ENCODE measurements at places on chromosomes 13 and 19.

GRCh38 chr13:99987154-99988019 lies 5.8 kb downstream of the ZIC2 start:
- no peak for DNase-seq

DNA sequence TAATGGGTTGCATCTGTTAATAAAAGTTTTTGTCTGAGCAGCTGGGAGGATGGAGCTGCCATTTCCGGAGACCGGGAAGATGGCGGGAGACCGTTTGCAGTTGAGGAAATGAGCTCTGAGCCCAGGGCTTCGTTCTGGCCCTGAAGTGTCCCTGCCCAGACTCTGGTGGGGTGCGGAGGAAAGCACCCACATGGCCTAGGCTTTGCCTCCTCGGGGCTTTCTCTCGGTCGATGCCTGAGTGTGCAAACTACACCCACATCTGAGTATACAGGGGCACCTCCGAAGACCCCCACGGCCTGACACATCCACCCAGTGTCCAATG lies 15.6 kb upstream of the NANOS3 start:
- no peak for DNase-seq

- DNase-seq = no peak
Measured at GRCh38 chr13:28754698-28755545, 36.2 kb upstream of the SLC46A3 start.

DNA sequence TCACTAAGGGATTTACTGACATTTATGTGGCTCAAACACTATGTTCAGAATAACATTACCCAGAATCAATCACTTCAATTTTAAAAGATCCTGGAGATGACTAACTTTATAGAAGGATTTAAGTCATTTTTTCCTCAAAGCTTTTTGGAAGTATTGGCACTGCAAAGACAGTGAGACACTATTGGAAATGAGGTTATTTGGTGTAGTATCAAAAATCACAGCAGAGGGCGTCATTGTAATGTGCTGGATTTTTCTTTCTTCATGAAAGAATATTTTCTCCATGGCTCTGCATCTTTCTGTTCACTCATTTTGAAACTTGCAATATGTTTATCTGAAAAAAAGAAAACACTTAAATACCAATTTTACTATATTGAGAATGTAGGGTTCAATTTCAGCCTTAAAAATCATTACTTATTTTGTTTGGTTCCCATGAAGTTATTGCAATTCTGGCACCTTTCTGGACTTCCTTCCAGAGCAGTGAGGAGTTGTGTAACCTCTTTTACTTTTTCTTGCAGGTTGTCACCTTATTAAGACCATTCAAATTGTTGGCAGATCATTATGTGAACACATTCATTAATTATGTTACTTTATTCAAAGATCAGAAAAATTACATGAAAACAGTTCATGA lies 3.7 kb upstream of the CSNK1A1L start:
- DNase-seq = no peak

DNA sequence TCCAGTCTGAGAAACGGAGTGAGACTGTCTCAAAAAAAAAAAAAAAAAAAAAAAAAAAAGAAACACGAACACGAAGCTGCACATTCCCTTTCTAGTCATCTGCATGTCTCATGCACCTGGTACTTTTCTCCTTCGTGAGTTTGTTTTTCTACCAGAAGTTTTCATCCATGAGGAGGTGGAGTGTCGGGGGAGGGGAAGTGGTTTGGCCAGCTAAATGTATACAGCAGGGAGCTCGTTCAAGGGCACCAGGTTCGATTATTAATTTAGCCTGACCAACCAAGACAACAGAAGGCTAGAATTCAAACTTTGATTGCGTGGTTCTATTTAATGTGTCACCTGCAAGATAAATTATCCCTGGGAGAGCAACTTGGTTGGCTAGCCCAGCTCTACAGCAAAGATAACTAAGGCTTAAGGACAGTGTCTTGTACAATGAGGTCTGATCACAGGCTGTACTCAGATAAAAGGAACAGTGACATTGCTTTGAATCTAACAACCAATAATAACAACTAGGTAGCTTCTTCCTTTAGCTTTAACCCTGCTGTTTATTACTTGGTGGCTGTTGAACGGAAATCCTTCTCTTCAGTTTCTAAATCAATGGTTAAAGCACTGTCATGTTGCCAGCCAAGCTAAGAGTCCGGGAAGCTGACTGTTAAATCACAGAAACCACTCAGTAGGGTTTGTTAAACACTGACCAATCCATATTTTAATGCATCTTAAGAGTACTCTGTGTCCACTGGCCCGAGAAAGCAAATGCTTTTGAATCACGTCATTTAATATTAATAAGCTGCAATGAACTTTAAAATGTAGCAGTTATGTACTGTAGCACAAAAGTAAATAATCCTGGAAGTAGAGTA lies 98.4 kb upstream of the STARD13 start:
- DNase-seq = no peak

- DNase-seq = no peak
Measured at GRCh38 chr13:65555962-65556361, 1674.2 kb downstream of the PCDH9 start.

DNA sequence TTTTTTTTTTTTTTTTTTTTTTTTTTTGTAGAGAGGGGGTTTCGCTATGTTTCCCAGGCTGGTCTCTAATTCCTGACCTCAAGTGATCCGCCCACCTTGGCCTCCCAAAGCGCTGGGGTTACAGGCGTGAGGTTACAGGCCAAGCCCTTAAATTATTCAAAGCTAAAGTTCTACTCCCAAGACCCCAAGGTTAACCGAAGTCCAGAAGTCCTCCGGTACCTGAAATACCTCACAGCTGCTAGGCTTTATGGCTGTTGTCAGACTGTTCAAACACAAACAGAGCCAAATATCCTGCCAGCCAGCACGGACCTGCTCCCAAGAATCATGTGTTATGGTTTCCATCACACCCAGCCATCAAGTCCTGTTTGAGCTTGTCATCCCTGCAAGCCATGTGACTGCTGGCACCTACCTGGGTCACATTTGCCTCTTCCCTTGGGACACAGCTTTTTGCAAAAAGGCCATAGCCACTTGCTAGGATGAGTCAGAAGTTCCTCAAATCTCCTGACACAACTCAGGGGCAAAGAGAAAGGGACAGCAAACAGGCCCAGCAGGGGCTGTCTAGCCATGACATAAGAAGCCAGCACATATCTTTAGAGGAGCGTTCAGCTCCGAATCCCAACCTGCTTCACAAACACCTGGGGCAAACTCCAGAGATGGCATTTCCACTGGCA lies 129.9 kb downstream of the FOXO1 start:
- no peak for DNase-seq

GRCh38 chr13:112510002-112510780 lies 77.8 kb downstream of the TUBGCP3 start:
- no peak for DNase-seq

- no peak for DNase-seq
Measured at GRCh38 chr19:10286803-10287737, at the start of gene ICAM4. ICAM4 (plus strand) TSS chr19:10286955; CDS start chr19:10287013, 58 bp downstream.

- DNase-seq = no peak
Measured at GRCh38 chr13:92842145-92842544, 384.5 kb upstream of the GPC6 start.

- no peak for DNase-seq
Measured at GRCh38 chr19:5017235-5017634, 48.3 kb downstream of the KDM4B start.

GRCh38 chr13:49953560-49953959 lies 17.4 kb upstream of the SPRYD7 start:
- DNase-seq = no peak

DNA sequence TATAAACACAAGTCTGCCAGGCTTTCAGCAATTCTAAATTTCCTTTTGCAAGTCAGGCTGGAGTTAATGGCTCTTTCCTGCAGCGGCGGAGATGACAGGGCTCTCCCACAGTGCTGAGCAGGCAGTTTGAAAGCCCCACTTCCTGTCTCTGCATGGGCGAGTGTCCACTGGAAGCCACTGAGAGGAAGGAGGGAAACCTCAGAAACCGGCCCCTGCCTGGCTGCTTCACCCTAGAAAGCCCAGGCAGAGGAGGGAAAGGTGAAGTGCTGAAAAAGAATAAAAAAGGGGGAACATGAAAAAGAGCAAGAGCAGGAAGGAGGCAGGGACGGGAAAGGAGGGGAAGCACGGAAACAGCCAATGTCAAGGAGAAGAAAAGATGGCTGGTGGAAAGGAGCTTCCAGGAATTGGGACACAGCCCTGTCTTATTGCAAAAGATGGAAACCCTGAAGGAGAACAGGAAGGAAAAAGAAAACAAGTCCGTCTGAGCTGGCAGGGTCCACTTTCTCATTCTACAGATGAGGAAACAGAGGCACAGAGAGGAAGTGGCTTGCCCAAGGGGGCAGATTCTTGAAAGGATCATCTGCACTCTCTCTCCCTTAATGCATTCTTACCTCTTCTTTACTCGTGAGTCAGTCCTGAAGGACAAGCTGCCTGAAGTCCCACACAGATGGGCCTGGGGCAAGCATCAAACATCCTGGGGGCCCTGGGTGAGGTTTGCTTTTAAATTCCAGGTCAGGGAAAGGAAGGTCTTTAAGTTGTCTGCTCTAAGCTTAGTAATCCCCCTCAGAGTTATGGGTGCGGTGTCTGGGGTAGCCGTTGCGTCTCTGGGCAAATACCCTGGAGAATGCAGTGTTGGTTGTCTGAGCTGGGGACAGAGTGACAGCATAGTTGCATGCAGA lies 38.8 kb upstream of the ALOX5AP start:
- DNase-seq = no peak

DNA sequence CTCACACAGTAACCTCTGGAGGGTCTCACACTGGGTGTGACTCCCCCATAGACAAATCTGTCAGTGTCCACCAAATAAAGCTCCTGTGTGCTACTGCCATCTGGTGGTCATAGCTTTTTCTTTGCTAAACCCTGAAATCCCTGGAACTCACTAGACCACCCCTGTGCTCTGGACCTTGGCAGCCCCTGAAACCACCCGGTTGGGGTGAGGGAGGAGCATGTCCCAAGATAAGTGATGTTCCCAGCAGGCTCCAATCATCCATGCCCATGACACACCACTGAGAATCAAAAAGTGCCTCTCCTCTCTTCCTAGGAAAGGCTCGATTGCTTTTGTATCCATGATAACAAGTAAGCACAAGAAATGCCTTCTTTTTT lies 6.5 kb upstream of the HSD17B14 start:
- peak; percentile 11 for DNase-seq

DNA sequence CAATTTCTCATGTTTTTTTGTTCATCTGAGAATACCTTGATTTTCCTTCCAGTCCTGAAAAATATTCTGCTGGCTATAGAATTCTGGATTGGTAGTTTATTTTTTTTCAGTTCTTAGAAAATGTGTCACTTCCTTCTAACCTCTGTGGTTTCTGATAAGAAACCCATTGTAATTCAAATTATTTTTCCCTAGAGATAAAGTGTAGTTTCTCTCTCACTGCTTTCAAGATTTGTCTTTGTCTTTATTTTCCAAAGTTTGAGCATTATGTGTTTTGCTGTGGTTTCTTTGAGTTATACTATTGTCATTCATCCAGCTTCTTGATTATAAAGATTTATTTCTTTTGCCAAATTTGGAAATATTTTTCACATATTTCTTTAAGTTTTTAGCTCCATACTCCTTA lies 324.0 kb upstream of the SPRY2 start:
- no peak for DNase-seq

GRCh38 chr19:5894704-5895349 lies 8.8 kb downstream of the NDUFA11 start:
- DNase-seq = no peak

GRCh38 chr13:75373988-75374387 lies 108.0 kb downstream of the TBC1D4 start:
- no peak for DNase-seq

DNA sequence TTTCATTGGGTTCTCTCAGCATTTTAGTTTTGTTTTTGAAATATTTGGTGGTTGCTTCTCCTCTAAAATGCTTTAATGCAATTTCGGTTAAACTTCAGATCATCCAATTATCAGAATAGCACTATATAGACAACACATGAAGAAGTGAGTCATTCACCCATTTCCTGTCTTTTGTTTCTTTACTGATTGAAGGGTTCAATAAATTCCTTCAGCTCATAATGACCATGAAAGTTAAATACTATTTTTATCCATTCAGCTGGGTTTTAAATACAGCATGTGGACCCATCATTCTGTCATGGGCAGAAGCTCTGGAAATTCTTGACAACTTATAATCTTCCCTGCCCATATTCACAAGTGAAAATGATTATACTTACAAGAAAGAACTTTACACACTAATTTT lies 187.2 kb downstream of the ITGBL1 start:
- no peak for DNase-seq

GRCh38 chr19:46471116-46471733 lies at the start of gene PNMA8A:
PNMA8A (minus strand) TSS chr19:46471563; CDS start chr19:46471035, 528 bp downstream.
- DNase-seq = no peak

- DNase-seq = no peak
Measured at GRCh38 chr13:93814658-93815057, 588.1 kb downstream of the GPC6 start.

DNA sequence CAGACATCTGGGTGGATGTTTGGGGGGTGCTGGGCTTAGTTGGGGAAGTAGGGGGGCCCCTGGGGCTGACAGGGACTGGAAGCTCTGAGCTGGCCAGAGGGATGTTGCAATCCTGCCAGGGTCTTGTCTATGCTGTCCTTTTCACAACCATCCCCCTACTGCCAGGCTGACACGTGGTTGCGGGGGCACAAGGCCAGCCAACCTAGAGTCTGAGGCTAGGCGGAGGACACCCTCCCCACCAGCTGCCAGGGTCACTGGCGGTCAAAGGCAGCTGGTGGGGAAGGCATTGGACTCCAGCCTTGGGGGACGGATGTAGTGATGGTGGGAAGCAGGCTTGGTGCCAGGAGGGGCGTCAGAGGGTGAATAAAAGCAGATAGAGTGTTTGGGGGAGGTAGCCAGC lies 1.6 kb upstream of the APOC1 start:
- no peak for DNase-seq

DNA sequence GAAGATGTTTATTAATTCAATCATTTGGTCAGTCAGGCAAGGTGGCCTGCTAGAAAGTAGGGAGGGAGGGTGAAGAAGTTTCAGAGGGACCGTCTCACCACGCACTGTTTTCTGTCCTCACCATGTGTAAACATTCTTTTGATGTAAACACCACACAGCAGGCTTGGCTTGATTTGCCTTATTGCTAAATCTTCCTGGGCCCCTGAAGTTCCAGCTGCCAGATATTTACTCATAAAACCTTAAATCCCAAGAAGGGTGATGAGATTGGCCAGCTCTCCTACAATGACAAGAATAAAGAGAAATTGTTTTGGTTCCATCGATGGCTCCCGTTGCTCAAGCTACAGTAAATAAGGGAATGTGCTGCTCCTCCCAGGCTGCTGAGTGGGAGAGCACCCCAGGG lies 198.2 kb upstream of the TMTC4 start:
- no peak for DNase-seq

GRCh38 chr19:54302257-54302656 lies 10.7 kb downstream of the LILRA5 start:
- DNase-seq = no peak

- DNase-seq = no peak
Measured at GRCh38 chr19:50796128-50796633, 6.0 kb downstream of the ACP4 start.

DNA sequence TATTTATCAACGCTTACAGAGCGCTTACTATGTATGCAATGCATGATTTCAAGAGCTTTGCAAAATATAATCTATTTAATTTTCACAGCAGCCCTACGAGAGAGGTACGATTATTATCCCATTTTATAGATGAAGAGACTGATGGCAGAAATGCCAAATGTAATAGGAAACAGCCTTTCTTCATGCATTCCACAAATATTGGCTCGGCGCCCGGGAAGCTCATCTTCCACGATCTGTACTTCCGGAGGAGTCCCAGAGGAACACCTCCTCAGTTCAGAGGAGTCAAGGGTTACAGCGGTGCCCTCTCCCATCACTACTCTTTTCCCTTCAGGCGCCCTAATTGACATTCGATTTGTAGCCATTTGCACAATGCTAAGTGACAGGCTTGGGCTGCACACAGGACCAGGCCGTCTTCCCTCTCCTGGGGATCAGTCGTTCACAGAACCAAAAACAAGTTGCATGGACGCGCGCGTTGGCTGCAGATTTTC lies 1.1 kb upstream of the ARHGAP35 start:
- no peak for DNase-seq

Measured in stimulated activated CD4-positive, alpha-beta T cell treated with anti-CD3 and anti-CD28 coated beads, TNF-alpha, amount 100 ng/mL, for 4 hours (primary cell).